ENCODE measurements at places on chromosomes 1 and 21.

GRCh38 chr1:48524892-48525467 is 53.0 kb upstream of the SPATA6 start:
- DNase-seq, result peak; percentile 17

GRCh38 chr1:115262886-115263285 is 75.2 kb downstream of the NGF start:
- no peak for DNase-seq

GRCh38 chr21:35908311-35909078 is 151.8 kb downstream of the SETD4 start:
- no peak for DNase-seq

DNA sequence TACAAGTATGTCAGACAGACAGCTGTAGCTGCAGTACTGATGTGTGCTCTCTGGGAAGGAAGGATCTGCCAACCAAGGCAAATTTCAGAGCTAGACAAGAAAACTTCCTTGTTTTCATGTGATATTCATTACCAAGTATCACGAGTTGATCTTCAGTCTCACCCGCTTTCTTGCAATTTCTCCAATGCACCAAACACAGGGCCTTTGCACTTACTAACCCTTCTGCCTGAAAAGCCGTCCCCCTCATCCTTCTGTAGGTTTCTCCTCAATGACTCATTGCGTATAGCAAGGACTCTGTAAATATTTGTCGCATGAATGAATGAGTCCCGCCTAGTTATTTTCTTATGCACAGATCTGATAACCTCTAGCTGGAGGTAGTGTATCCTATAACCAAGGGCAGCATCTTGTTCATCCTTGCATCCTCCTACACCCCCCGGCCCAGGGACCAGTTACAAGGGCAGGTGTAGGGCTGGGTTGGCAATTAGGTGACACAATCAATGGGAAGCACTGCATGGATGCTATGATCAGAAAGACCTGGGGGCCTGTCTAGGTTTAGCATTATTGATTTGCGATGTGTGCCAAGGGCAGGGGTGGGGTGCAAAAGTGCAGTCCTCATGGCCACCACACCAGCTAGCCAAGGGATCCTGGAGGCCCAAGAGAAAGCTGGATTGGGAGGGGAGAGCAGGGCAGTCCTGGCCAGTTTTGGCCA is 51.4 kb upstream of the GPR157 start:
- no peak for DNase-seq

DNA sequence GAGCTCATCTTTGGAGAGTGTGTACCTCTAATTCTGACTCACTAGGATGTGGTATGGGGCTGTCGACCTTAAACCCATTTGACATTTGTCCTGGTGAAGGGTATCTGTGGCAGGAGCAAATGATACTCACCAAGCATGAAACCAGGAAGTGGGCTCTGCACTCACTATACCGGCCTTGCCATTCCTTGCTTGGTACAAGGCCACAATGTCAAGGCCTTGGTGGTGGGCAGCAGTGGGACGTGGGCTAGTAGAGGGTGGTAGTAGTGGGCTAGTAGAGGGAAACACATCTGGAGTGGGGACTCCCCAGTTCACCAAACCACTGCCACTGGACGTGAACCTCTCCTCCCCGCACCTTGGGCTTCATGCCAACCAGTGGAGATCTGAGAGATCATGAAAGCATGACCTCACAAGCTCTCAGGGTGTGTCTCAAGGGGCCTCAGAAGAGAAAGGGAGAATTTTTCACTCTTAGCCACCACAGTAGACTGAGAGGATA is 11.5 kb downstream of the TNFSF4 start:
- no peak for DNase-seq

DNA sequence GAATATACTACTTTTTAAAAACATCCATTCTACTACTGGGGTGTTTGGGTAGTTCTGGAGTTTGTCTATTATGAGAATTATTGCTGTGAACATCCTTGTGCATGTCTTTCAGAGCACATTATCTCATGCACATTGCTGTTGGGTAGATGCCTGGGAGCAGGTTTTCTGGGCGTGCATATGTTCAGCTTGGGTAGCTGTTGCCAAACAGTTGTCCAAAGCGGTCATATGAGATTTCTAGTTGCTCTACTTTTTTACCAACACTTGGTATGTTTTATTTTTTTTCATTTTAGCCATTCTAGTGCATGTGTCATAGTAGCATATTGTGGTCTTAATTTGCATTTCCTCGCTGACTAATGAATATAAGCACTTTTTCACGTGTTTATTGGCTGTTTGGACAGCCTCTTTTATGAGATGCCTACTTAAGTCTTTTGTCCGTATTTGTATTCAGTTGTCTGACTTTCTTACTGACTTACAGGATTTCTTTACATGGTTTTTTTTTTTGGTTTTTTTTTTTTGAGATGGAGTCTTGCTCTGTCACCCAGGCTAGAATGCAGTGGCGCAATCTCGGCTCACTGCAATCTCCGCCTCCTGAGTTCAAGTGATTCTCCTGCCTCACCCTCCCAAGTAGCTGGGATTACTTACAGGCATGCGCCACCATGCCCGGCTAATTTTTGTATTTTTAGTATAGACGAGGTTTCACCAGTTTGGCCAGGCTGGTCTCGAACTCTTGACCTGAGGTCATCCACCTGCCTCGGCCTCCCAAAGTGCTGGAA is 18.1 kb downstream of the ZDHHC18 start:
- DNase-seq, result no peak

- no peak for DNase-seq
Observed at GRCh38 chr1:180117764-180118116, 36.9 kb upstream of the QSOX1 start.

DNA sequence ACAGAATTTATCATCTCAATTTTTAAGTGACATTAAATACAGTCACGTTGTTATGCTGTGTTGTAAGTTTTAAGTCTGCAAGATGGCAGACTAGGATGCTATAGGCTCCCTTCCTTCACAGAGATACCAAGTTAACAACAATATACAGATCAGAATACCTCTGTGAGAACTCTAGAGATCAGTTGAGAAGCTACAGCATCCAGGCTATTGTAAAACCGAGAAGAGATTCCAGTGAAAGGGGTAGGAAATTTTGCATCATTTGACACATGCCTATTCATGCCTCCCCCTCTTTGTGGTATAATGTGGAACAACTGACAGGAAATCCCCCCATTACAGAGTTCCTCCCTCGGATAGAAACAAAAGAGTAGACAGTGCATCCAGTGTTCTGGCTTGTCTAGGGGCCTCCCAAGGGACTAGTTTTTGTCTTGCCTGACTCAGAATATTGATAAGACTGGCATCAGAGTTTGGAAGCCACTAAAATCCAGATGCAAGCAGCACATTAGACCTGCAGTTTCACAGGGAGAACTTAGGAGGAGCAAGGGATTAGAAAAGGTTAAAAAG is 80.6 kb downstream of the LBR start:
- DNase-seq, result no peak

DNA sequence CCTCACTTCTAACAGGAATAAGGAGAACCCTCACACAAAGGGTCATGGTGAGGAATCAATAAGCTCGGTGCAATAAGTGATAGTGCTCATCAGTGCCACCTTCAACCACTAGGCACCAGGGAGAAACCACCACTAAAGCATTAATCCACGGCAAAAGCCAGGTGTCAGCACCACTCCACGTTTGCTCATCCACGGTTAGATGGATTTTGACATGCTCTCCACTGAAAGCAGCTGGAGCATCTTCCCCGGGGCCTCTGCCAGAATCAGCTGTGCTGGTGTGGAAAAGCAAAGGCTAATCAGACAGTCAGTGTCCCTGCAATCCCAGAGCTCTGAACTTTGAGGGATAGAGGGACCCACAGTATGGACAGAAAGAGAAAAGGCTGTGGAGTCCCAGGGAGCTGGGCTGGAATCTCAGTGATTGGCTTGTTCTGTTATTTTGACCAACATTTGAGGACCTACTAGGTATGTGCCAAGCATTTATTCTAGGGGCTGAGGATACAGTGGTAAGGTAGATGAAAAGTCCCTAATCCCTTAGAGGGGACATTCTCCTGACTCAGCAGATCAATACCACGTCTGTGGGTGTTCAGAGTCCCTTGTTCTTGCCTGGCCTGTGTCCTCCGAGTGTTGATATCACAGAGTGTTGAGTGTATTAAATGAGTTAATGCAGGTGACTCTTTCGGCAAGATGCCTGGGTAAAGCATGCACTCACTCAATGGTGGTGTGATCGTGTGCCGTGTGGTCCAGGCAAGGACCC is 41.3 kb downstream of the FHAD1 start:
- no peak for DNase-seq

DNA sequence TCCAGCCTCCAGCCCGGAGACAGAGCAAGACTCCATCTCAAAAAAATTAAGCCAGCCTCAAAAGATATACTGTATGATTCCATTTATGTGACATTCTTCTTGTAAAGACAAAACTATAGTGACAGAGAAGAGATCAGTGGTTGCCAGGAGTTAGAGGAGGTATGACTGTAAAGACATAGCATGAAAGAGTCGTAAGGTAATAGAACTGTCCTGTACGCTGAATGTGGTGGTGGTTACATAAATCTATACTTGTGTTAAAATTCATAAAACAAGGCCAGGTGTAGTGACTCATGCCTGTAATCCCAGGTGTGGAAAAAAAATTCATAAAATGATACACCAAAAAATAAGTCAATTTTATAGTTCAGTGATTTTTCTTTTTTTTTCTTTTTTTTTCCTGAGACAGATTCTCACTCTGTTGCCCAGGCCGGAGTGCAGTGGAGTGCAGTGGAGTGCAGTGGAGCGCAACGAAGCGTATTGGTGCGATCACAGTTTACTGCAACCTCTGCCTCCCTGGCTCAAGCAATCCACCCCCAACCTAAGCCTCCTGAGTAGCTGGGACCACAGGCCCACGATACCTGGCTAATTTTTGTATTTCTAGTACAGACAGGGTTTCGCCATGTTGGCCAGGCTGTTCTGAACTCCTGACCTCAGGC is 84.9 kb upstream of the CXADR start:
- DNase-seq, result no peak

DNA sequence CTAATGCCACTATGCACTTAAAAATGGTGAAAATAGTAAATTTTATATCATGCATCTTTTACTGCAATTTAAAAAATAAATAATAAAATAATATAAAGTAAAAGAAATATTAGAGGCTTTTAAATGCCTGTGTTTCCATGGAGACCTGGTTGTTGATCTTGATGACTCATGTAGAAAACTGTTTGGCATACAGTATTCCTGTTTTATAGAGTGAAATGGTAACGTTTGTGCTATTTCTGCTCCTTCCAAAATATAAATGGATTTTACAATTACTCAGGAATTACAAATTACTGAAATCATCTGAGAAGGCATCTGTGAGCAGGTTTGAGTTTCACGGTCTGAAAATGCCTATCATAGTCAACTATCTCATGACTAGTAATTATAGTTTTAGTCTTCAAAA is 98.4 kb upstream of the USP25 start:
- DNase-seq, result no peak

DNA sequence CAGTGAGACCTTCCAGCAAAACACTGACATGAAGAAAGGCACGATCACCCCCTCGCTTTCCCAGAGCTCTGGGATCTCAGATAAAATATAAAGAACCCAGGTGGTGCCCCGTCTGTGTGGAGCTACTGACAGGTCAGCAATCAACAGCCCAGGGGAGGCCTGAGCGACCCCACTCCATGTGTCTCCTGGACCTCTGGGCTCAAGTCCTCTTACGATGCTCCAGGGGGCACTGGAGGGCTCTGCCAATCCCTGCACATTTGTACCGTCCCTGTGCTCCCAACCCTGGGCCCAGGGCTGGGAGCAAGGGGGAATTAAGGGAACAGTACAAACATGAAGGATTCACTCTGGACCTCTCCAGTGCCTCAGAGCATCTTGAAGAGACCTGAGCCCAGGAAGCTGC is 12.5 kb downstream of the S100A7A start:
- DNase-seq, result no peak

GRCh38 chr1:53547231-53547790 is 88.1 kb downstream of the DMRTB1 start:
- DNase-seq, result no peak

GRCh38 chr1:39230261-39231190 is 26.0 kb downstream of the MACF1 start:
- DNase-seq, result no peak

GRCh38 chr1:223016381-223016780 is 126.7 kb downstream of the TLR5 start:
- no peak for DNase-seq

DNA sequence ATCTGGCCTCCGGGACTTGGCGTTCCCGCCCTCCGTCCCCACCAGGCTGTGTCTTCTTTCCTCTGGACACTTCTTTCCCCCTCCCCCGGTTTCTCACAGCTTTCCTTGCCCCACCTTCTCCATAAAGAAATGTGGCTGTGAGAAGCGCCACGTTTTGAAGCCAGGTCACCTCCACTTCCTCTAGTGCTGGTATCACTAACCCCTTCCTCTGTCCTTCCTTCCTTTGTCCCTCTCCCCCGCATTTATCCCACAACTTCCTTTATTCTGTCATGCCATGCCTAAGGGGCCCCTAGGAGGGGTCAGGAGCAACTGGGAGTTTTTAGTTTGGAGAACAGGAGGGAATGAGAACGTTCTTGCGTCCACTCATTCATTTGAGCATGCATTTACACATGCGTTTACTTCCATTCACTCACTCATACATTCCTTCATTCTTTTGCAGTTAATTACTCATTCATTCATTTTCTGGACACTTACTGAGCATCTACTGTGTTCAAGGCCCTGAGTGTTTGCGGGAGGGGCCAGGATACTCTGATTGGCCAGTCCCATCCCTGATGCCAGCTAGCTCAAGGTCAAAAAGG is 5.0 kb upstream of the ACOT11 start:
- DNase-seq, result no peak

DNA sequence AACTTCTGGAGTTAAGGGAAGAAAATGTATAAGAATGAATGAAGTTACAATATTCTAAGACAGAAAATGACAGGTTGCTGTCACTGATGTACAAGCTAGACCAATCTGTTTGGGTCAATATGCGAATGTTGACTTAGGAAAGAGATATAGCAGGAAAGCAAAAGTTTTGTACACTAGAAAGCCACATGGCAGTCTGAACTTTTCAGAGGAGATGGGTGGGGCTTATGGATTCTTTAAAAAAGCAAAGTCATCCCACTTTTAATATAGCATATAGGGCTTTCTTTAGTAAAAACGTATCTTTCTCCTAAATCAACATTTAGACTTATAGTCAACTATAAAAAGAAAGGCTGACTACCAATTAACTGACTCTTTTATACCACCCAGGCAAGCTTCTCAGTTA is 381.2 kb downstream of the PTPRC start:
- DNase-seq, result no peak

GRCh38 chr1:71510725-71511124 is 429.9 kb upstream of the ZRANB2 start:
- no peak for DNase-seq

DNA sequence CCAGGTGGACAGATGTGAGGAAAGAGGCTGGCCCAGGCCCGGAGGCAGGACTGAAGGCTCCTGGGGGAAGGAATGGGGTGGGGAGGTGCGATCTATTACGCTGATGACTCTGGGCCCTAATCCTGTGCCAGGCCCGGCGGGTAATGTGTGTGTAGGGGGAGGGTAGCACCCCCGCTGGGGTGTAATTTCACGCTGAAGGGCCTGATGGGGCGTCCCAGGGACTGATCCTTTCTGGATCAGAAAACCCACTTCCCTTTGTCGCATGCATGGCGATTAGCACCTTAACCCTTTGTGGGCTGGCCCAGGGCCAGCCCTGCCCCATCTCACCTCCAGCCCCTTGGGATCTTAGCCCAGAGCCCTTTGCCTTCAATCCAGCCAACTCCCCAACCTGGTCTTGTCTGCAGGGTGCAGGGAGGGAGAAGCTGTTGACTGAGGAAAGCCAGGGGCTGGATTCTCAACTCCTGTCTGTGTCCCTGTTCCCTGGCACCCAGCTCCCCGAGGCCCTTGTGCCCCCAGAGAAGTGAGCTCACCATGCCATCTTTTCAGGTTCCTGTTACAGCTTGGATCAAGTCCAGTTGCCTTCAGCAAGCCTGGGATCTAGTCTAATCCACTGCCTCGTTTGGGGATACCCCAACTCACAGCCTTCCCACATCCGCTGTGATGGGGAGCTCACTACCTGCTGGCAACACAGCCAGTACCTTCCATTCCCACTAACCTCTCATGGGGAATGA is 26.0 kb downstream of the KNCN start:
- DNase-seq, result no peak
